ENCODE measurements at places on chromosomes 16 and 17. TPM values are rescaled to one million over a fixed set of nuclear protein-coding genes. Genes with fewer than 3 reads are reported as not detected.

Gene KRTAP2-3
- polyA plus RNA-seq: not detected

DNA sequence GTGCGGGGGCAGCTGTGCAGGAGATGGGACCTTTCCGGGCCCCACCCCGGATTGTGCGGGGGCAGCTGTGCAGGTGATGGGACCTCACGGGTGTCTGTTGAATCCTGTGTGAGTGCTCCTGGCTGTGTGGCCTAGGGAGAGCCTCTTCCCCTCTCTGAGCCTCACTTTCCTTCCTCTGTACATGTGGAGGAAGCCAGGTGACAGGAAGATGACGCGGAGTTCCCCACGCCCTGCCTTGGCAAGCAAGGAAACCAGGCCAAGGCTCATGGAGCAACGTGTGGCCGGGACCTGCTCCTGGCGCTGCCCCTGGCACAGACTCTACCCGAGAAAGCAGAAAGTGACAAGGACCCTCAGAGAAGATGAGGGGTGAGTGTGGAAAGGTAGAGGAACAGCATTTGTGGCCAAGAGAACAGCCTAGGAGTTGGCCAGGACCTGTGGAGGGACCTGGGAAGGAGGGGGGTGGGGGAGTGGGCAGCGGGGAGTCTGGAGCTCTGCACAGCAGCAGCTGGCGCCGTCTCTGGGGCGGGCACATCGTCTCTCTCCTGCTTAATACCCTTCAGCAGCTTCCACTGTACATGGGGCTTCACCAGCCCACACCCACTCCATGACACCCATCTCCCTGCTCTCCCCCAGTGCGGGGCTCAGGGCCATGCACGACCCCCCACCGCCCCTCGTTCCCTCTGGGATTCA, 38.4 kb upstream of the PABPN1L start:
- no peak for DNase-seq

DNA sequence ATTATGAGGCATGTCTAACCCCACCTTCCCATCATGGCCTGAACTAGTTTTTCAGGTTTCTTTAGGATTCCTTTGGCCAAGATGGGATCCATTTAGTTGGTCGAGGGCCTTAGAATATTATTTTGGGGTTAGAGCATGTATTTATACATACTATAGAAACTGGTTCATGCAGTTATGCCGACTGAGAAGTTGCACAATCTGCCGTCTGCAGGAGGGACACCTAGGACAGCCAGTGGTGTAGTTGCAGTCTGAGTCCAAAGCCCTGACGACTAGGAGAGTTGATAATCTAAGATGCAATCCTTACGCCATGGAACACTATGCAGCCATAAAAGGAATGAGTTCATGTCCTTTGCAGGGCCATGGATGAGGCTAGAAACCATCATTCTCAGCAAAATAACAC, 424.0 kb downstream of the SHISA9 start:
- DNase-seq: no peak

DNA sequence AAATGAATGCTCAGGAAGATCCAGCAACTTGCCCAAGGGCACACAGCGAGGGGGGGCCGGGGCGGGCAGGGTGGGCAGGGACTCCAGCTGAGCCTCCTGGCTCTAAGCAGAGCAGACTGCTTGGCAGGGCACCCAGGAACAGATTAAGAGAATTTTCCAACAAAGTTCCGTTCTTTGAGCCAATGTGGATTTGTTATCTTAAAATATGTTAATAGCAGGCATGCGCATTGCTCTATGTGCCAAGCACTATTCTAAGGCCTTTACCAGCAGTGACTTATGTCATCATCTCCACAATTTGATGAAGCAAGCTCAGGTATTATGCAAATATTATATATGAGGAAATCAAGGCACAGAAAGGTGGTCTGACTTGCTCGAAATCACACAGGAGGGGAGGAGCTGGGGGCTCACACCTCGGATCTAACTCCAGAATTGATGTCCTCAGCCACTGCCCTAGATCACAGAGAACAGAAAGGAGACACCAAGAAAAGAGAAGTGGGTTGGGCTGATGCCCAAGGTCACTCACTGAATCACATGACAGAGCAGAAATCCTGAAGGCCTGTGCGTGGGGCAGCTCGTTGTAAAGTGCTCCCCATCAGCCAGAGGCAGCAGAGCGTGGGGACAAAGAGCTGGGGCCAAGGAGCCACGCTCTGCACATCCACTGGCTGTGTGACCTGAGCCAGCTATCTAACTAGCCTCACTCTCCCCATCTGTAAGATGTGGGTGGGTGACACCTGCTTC, 23.2 kb upstream of the MEAK7 start:
- no peak for DNase-seq

DNA sequence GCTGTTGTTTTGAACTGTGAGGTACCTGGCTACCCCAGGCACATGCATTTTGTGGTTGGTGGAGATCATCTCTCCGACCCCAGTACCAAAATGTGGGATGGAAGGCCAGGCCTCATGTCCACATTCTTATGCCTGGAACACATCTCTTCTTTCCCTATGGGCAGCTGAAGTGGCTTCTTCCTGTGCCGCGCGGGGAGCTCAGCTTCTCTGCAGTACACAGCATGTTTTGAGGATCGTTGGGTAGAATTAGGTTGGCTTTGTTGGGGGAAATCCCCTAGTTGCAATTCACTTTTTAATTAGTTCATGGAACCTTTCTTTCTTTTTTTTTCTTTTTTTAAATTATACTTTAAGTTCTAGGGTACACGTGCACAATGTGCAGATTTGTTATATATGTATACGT, 242.1 kb downstream of the MSI2 start:
- no peak for DNase-seq

DNA sequence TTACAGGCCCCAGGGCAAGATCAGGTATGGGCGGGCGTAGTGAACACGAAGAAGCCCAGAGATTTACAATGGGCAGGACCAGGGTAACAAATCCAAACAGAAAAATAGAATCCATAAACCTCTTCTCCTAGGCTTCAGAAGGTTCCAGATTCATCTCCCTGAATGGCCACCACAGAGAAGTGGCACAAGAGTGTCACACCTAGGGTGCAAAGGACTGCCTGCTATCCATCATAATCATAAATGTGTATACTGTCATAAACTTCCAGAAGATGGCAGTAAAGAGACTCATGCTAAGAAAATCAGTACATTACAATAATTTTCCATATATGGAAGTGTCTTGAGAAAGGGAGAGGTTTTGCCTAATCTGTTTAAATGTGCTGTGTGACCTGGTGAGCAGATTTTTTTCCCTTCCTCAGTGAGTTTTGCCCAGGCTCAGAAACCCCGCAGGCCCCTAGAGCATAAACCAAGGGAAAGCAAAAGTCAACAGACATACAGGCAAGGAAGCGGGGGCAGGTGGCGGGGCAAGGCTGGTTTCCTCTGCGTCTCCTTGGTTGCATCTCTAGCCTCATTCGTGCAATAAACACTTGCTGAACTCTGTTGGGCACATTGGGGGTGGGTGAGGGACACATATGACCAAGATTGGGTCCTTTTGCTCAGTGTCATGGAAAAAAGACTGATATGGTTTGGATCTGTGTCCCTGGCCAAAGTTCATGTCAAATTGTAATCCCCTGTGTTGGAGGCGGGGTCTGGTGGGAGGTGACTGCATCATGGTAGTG, 92.0 kb upstream of the CDH5 start:
- no peak for DNase-seq

Gene TMC8
- polyA plus RNA-seq: 0.96 TPM
